ENCODE measurements at places on chromosomes 7 and 10.

GRCh38 chr7:131161103-131161502 lies 166.6 kb upstream of the MKLN1 start:
- DNase-seq: no peak

- DNase-seq: no peak
Measured at GRCh38 chr7:155203882-155204691, 93.6 kb upstream of the INSIG1 start.

DNA sequence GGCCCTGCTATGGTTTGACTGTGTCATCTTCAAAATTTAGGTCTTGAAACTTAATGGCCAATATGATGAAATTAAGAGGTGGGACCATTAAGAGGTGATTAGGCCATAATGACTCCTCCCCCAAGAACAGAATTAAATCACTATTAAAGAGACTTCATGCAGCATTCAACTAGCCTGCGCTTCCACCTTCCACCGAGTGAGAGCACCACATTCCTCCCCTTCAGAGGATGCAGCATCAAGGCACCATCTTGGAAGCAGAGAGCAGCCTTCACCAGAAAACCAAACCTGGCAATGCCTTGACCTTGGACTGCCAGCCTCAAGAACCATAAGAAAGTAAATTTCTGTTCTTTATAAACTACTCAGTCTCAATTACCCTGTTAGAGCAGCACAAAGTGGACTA lies 371.1 kb upstream of the NFE2L3 start:
- no peak for DNase-seq

GRCh38 chr10:26858707-26859034 lies 2.1 kb downstream of the ABI1 start:
- no peak for DNase-seq

DNA sequence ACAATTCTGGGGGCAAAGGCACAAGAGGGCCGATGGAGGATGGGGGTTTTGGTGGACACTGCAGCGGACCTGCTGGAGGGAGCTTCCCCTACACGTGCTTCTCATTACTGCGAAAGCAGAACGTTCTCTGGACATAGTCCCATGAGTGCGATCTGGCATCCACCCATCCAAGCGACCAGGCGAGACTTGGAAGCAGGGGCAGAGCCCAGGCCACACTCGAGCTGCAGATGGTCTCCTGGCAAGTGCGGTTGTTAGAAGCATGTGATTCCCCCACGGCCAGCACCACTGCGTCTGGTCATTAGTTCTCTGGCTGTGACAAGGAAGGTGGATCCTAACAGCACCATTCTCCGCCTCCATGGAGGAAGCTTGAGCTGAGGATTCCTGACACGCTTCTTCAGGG lies 118.4 kb upstream of the TCERG1L start:
- no peak for DNase-seq

DNA sequence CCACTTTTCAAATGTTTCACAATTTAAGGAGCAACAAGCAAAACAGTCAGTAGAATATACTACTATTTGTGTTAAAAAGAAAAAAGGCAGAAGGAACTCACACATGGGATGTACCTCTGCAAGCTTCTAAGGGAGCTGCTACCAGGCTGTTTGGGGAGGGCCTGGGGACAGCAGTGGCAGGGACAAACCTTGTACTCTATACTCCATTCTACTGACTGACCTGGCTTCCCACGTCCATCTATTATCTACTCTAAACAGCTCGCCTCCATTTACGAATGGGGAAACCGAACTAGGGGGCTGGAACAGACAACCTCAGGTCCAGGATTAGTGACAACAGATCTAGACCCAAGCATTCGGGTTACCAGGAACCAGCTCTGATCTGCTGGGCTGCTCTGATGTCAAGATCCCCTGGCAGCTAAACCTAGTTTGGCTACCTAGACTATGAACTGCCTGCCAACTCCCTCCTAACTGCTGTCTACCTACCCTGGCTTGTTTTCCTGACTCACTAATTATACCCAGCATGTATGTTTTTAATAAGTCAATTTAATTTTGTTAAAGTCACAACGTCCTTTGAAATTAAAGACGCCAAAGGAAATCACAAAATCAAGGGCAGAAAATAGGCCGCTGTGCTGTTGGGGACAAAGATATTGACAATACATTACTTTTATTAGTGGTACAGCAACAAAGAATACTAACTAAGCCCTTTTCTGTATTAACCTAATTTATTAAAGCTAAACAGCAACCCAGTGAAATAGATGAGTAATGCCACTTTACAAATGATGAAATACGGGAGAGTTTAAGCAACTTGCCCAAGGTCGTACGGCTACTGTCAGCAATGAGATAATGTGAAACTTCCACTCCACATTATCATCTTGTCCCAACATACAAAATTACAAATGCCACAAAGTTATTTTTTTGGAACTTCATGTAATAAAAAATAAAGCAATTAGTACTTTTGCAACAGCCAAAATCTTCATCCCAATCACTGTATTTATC lies 5.3 kb downstream of the PSAP start:
- no peak for DNase-seq

DNA sequence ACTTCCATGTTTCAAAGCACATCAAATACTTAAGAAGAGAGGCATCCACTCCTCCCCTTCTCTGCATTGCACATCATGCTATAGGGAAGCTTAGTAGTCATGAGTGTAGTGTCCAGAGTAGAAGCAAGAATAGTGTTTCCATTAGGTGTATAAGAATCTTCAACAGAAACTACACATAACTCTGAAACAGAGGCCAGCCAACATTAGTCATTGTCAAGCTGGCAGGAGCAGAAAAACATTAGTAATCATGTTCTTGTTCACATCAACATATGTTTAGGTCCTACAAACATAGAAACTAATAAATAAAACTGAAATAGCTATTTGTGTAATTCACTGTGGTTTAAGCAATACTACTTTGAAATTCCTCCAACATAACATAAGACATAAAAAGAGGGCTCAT lies 370.2 kb downstream of the PPP1R3A start:
- DNase-seq: no peak

DNA sequence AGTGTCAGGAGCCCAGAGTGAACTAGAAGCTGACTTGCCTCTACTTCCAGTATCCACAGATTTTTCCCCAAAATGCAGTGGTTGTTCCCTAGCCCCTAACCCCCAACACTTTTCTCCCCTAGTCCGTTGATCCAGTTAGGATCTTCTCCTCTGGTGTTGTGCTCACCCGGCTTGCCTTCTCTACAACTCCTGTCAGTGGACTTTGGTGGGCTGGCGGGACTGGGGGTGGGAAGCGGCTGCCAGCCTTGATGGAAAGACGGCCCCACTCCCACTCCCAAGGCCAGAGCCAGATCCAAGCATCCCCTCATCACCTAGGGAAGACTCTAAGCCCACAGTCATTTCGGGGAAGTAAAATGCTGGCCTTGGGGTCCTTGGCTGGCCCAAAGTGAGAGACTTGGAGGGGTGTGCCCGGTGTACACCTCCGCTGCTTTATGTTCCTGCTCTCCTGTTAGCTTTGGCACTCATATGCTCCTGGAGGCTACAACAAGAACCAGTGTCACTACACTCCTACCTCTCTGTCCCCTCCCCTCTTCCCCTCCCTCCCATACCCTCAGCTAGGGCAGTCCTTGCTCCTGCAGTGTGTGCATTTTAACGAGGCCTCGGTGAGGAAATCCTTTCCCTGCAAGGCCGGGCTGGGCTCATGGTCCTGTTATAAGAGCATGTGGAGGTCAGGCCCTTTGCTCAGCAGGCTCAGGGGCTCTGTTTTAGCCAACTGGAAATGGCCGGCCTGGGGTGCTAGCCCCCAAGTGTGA lies 930 bp upstream of the HOXA10 start:
- no peak for DNase-seq

- no peak for DNase-seq
Measured at GRCh38 chr7:22351329-22351692, 5.6 kb downstream of the RAPGEF5 start.

DNA sequence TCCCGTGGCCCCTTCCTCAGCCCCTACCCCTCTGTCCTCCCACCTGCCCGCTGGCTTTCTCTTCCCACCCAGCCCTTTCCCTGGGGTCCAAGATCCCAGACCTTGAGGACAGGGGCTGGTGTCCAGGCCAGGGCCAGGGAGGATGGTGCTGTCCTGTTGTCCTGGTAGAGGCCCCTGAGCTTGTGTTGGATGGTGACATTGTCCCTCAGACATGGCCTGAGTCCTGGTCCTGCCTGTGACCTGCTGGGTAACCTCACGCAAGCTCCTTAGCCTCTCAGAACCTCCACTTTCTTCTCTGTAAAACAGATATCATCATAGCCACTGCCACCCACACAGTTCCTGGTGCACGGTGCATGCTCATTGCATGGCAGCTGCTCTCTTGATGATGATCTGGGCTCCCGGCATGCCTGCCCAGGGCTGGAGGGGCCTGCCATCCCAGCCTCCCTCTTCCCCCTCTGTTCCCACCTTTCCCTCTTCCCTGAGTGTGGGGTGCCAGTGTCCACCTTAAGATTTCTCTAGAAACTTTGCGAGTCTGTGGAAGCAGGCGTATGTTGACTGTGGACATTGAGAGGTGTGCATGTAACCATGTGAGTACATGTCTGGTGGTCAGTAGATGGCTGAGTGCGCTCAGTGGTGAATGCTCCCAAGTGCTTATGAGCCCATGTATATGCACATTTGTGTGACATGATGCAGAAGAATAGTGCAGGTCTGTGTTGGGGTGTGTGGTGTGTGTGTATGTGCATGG lies 60.4 kb downstream of the NEURL1 start:
- no peak for DNase-seq

DNA sequence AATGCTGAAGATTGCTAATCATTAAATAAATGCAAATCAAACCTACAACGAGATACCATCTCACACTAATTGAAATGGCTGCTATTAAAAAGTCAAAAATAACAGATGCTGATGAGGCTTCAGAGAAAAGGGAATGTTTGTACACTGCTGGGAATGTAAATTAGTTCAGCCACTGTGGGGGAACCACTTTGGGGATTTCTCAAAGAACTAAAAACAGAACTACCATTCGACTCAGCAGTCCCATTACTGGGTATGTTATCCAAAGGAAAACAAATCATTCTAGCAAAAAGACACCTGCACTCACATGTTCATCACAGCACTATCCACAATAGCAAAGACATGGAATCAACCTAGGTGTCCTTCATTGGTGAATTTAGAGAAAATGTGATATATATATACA lies 379.0 kb upstream of the CNTNAP2 start:
- no peak for DNase-seq

DNA sequence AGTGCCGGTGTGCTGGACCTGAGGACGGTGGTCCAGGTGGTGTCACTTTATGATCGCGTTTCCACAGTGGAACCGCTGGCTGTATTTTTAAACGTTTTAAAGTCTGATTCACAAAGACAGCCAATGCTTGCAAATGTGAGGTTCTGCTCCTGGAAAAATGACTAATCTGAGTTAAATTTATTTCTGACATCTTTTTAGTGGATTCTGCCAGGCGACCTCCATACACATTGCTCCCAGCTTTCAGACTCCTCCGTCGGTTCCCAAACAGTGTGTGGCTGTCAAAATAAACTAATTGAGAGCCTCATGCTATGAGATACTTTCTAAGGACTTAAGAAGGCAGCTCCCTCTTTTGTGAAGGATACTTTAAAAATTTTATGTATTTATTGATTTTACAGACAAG lies 12.7 kb upstream of the TTYH3 start:
- DNase-seq: no peak

DNA sequence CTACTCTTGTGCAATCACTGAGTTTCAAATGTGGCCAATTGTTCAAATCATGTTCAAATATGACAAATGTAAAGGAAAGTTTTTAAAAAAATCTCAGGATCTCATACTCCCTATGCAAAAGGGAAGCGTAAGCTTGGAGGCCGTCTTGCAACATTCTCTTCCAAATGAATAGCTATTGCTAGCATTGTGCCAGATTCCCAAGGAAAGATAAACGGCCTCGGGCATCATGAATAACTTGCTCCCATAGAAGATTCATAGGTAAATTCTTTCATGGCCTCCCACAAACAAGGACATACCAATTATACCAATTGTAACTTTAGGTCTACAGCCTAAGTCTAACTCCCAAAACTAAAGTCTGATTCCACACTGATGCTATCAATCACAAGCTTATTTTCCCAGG lies 416.9 kb downstream of the THSD7A start:
- no peak for DNase-seq

DNA sequence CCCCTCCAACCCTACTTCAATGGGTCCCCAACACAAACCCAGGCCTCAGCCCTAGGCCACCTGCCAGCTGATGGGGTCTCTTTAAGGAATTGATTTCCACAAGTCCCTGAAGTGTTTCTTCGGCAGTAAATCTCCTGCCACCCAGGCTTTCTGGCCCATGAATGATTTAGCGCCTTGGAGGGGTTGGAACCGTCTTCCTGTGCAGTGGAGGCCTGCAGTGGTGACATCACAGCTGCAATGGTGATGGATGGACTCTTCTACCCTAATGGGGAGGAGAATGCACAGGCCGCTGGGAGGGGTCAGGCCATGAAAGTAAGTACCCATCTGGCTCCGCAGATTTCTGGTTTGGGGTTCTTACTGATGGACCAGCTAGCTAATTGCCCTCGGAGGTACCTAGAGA lies 163.8 kb downstream of the UBE2H start:
- DNase-seq: no peak

- DNase-seq: peak; percentile 69
Measured at GRCh38 chr10:75187961-75188426, 22.6 kb upstream of the VDAC2 start.

DNA sequence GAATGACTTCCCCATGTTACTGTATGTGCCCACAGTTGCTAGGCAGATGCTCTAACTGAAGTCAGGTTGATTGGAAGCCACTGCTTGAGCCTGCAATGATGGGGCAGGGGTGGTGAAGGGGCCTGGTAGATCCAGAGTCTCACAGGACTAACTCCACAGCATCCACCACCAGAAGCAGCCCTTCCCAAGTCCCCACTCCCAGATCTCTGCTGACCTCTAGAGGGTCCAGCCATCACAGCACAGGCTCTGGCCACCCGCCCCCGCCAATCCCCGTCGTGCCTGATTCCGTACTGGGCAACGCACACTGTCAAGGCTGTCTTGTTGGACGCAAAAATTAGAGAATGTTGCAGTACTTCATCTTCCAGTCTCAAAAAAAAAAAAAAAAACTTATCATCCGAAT lies 136.8 kb upstream of the PDE1C start:
- DNase-seq: peak; percentile 28

DNA sequence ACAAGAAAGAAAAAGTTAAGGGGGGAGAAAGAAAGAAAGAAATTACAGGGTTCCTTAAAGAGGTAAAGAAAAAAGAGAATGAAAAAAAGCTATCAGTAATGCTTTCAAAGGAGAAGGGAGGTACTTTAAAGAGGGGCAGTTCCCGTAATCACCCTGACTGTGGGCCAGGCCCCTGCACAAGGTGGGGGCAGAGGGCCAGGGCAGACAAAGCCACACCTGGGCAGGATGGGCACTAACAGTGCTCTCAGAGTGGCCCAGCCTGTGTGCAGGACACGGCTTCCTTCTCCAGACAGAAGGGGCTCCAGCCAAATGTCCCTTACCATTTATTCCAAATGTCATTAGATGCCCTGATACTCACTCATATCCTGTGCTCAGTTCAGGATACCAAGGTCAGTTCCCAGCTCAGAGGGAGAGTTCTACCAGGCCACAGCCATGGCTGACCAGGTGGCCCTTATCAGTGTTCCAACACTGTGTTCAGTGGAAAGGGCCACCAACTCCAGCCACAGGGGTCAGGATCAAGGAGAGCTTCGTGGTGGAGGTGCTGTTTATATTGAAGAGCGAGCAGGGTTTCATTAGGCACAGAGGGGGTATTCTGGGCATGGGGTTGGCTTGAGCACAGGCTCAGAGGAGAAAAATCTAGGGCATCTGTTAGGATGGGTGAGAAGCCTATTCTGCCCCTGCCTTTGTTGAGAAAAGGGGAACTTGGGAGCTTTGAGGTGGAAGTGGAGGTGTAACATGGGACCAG lies 29.9 kb downstream of the DPCD start:
- DNase-seq: no peak

Measured in HEK293T (cell line).